ENCODE measurements at places on chromosomes 1 and 21. TPM values are rescaled to one million over a fixed set of nuclear protein-coding genes. Genes with fewer than 3 reads are reported as not detected.

PROK1 gene
- total RNA-seq: not detected

TCEA3 gene
- total RNA-seq: 20.0 TPM

ADAMTS4 gene
- total RNA-seq: 14.7 TPM

KRTAP13-2 gene
- not detected for total RNA-seq

PBX1 gene
- 39.3 TPM for total RNA-seq

CCDC27 gene
- not detected for total RNA-seq

FCRL1 gene
- total RNA-seq: not detected

GNL2 gene
- 52.5 TPM for total RNA-seq

AMY2A gene
- total RNA-seq: not detected

ASCL5 gene
- not detected for total RNA-seq

CYP4A11 gene
- total RNA-seq: not detected

FCRLB gene
- total RNA-seq: 1.6 TPM

ALDH4A1 gene
- 9.9 TPM for total RNA-seq

HAX1 gene
- 69.5 TPM for total RNA-seq

OLFML3 gene
- total RNA-seq: 24.8 TPM

CNR2 gene
- total RNA-seq: not detected

LPAR3 gene
- total RNA-seq: 0.26 TPM

HAO2 gene
- total RNA-seq: not detected

MMP23B gene
- total RNA-seq: 8.2 TPM

KRTAP10-6 gene
- not detected for total RNA-seq

Measured in smooth muscle cell of the pulmonary artery (primary cell).